ENCODE measurements at places on chromosomes 11 and 22. TPM values are rescaled to one million over a fixed set of nuclear protein-coding genes. Genes with fewer than 3 reads are reported as not detected.

The AIFM3 gene
- 4.0 TPM for total RNA-seq

The PRSS23 gene
- total RNA-seq = 65.4 TPM

The POLA2 gene
- total RNA-seq = 4.6 TPM

The HYOU1 gene
- total RNA-seq = 216 TPM

The CRYBA4 gene
- total RNA-seq = not detected

The OR10A2 gene
- not detected for total RNA-seq

The DTX4 gene
- 5.9 TPM for total RNA-seq

The TRIM51 gene
- total RNA-seq = not detected

The C11orf42 gene
- total RNA-seq = not detected

The SLC5A1 gene
- 0.04 TPM for total RNA-seq

The HSD17B12 gene
- 117 TPM for total RNA-seq

The DSCAML1 gene
- not detected for total RNA-seq

The FAM111B gene
- 2.3 TPM for total RNA-seq

The LRRC10B gene
- total RNA-seq = not detected

The GVQW3 gene
- total RNA-seq = 0.38 TPM

The CDC45 gene
- total RNA-seq = 13.1 TPM

The JHY gene
- 2.0 TPM for total RNA-seq

The SLC22A25 gene
- not detected for total RNA-seq

The FAM89B gene
- 37.1 TPM for total RNA-seq

The TMEM41B gene
- total RNA-seq = 55.2 TPM

The YPEL4 gene
- not detected for total RNA-seq

The KCNE3 gene
- not detected for total RNA-seq
